ENCODE measurements at places on chromosomes 6 and 20.

- no peak for DNase-seq
These were observed 220.3 kb upstream of the LAMP5 start for GRCh38 chr20:9294041-9294440.

DNA sequence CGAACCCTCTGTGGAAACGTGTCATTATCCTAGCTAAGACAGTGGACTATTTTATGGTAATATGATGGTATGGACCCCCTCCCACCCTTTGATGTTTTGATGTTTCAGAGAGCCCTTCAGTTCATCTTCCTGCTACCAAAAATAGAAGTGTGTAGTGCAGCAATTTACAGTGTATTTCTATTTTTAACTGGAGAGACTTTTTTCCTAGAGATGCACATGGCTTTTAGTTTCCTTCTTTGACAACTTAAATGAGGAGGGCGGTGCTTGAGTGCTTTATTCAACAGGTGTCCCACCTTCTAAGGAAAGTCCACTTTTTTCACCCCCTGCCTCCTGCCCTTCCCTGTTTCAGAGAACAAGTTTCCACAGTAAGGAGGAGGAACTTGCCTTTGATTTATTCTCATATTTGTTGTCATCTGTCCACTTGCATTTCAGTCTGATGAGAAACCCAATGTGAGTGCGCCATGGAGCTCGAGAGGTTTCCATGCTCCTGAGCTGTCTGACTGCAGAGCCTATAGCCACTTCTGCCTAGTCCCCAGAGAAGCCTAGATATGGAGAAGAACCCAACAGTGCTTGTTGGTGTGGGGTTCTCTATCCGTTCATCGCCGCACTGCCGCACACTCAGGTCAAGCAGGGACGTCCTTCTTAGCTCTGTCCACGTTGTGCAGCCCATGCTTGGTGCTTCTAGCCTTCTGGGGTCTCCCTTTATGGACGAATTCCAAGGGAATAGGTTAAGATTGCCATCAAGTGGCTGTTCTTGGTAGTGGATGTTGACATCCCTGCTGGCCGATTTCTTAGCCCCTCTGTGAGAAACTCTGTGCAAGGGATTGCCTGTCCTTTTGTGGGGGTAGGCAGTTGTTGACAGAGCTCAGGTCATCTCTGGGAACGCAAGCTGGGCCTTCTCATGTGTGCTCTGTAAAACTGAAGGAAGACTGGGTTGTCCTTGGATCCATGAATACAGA is 144.2 kb downstream of the JARID2 start:
- DNase-seq = no peak

DNA sequence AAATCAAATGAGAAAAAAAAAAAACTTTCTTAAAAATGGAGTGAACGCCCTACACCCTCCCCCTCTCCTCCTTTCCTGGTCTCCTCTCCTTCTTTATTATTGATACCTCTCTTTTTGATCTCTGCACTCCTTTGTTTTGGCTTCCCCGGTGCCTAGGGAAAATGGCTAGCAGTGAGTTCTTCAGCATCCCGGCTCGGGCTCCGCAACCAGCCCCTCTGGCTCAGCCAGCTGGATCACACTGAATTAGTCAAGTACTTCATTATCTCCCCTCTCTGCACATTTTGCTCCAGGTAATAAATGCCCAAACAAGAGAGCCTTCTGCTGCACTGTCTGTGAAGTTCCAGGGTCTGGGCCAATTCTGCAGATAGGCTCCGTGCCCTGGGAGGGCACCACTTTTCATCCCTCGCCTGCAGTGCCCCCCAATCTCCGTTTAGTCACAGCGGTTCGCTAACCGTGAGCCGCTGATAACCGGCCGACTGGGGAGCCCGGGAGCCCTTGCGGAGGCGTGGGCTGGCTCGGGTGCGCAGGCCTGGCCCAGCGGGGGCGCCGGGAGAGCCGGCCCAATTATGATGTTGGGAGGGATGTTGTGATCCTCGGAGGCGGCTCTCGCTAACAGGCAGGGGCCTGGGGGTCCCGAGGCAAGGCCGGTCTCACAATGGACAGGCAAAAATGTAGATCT is 301.9 kb downstream of the TFAP2A start:
- no peak for DNase-seq

- DNase-seq = no peak
These were observed 9.9 kb downstream of the TTI1 start for GRCh38 chr20:38023181-38024001.

GRCh38 chr6:40180271-40180670 is 246.0 kb upstream of the MOCS1 start:
- DNase-seq = no peak

- no peak for DNase-seq
These were observed 42.5 kb upstream of the SAYSD1 start for GRCh38 chr6:39157511-39157910.

DNA sequence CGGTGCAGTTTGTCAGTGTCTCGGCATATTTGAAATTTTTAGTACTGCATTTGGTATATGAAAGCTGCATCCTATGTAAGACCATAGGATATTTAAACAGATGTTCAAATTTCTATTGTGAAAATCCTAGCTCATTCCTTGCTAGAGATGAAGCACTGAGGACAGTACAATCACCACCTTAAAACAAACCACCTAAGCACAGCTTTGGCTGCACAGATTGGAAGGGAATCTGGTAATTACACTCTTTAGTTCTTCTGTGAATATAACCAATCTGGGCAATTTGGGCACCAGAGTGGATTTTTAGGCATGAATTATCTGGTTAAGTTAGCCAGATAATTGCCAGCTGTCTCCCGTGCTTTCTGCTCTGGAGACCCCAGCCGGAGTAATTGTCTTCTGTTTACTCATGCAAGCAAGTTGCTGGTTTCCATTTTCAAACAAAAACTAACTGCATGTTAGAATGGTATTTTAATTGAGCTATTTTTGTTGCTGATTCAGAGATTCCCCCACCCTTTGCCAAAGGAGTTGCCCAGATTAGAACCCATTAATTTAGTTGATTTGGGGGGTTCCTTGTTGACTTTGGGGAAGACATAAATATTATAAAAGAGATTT is 36.9 kb downstream of the E2F3 start:
- no peak for DNase-seq

GRCh38 chr6:156449569-156449968 is 327.6 kb upstream of the ARID1B start:
- no peak for DNase-seq

- no peak for DNase-seq
These were observed 70.2 kb upstream of the INSM1 start for GRCh38 chr20:20297752-20298151.

DNA sequence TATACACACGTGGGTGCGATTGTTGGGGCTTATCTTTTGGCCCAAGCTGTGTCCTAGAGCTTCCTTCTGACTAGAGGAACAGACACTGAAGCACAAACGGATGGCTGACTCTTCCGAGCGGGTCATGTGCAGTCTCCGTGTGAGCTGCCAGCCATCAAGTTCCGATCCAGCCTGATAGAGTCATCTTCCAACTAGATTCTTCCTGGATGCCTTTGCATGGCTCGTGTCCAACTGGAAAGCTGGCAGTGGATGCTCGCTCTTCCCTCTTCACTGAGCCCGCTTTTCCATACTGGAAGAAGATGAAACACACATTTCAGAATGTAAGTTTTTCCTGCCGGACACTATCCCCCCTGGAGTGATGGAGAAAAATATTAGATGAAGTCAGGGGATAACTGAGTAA is 148.1 kb downstream of the SCML4 start:
- no peak for DNase-seq

- DNase-seq = no peak
These were observed 74.9 kb downstream of the AGPAT4 start for GRCh38 chr6:161198783-161199460.

GRCh38 chr6:52249078-52249477 is 4.8 kb upstream of the IL17F start:
- DNase-seq = no peak

DNA sequence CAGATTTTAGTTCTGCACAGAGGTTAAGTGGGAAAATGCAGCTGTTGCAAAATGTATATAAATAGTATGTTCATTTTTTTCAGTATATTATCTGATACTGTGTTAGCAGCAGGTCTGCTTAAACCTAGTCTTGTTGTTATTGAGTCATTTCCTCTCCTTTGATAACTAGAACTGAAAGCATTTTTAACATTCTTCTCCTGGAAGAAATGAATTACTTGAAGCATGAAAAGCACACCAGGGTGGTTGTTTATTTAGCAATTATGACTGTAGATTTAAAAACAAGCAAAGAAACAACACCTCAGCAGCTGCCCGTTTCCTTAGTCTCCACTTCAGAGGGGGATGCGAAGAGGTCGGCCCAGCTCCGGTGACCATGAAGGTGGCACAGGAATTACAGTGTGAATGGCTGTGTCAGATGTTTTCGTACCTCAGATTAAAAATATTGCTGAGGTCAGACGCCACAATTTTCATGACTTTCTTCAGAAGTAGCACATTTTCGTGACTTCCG is 53.5 kb downstream of the GOPC start:
- peak; percentile 9 for DNase-seq

DNA sequence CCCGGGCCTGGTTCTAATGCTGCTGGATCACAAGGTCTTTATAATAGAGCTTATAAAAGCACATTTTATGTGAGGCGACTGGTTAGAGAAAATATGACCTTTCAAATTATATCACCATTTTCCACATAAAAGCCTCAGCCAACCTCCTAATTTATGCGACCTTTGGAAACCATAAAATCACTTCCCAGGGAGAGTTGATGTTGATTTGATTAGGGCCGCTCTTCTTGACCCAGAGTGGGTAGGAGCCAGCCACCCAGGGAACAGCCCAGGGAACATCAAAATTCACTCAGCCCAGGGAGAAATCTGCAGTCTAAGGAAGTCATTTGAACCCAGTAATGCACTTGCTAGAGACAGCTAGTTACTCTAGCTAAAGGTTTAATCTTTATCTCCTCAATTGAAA is 79.8 kb upstream of the TENT5A start:
- no peak for DNase-seq

- no peak for DNase-seq
These were observed 4.8 kb downstream of the PGK2 start for GRCh38 chr6:49782293-49782692.

DNA sequence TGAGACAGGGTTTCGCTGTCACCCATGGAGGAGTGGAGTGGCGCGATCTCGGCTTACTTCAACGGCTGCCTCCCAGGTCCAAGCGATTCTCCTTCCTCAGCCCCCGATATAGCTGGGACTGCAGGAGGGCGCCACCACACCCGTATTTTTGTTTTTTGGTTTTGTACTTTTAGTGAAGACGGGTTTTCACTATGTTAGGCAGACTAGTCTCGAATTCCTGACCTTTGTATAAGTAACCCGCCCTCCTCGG is 115.4 kb upstream of the BTN3A2 start:
- no peak for DNase-seq

Measured in stimulated activated CD4-positive, alpha-beta T cell treated with anti-CD3 and anti-CD28 coated beads, Interleukin-1b, Interleukin-23, amount 100 ng/mL, for 48 hours (primary cell).